ENCODE measurements at places on chromosomes 6 and 20. TPM values are rescaled to one million over a fixed set of nuclear protein-coding genes. Genes with fewer than 3 reads are reported as not detected.

Gene CDK19
- total RNA-seq, result 17.4 TPM

Gene RSPO3
- 10.2 TPM for total RNA-seq

Gene SNAP25
- 0.65 TPM for total RNA-seq

Gene TGM2
- 17.0 TPM for total RNA-seq

Gene FAM184A
- 6.6 TPM for total RNA-seq

Gene CCN2
- 87.4 TPM for total RNA-seq

Gene GPX5
- not detected for total RNA-seq

Gene TAP2
- 9.3 TPM for total RNA-seq

Gene TFB1M
- total RNA-seq, result 11.7 TPM

Gene CST9L
- total RNA-seq, result not detected

Gene ID4
- total RNA-seq, result 52.6 TPM

Gene DUSP15
- 1.2 TPM for total RNA-seq

Gene CTAGE9
- not detected for total RNA-seq

Gene BPIFB4
- total RNA-seq, result not detected

Gene TBXT
- not detected for total RNA-seq

Gene SGK2
- total RNA-seq, result 5.5 TPM

Gene PFDN6
- 19.0 TPM for total RNA-seq

Gene SLC17A9
- 1.1 TPM for total RNA-seq

Gene TREML2
- 0.22 TPM for total RNA-seq

Gene GHRH
- not detected for total RNA-seq

Gene PPP1R3G
- 2.4 TPM for total RNA-seq

Gene SLC52A3
- 0.34 TPM for total RNA-seq

Gene CALHM4
- not detected for total RNA-seq

Gene GSTA4
- total RNA-seq, result 23.3 TPM

Gene OR12D3
- total RNA-seq, result not detected

Gene PAX1
- 0.17 TPM for total RNA-seq
